ENCODE measurements at places on chromosomes 2 and 18. TPM values are rescaled to one million over a fixed set of nuclear protein-coding genes. Genes with fewer than 3 reads are reported as not detected.

GRCh38 chr2:210287301-210287700, 27.7 kb downstream of the MYL1 start:
- no peak for DNase-seq

- no peak for DNase-seq
Measured at GRCh38 chr2:102258386-102259074, 52.8 kb upstream of the IL1RL1 start.

- no peak for DNase-seq
Measured at GRCh38 chr2:36708041-36708741, 11.7 kb downstream of the VIT start.

DNA sequence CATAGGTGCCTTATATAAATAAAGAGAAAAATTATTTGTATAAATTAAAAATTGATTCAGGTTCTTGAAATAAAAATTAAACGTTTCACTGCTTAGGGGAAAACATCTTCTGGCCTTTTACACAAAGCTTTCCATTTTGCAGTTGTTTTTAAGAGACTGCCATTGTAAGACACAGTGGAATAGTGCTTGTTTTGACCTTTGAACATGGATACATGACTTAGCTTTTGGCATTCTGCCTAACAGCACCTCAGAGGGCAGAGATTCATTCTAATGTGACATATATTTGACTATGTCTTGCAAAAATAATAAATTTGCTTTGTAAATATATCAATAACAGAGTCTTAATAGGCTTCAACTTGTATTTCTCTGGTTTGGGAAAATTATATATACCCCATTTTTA, 142.1 kb downstream of the SLC4A10 start:
- no peak for DNase-seq

DNA sequence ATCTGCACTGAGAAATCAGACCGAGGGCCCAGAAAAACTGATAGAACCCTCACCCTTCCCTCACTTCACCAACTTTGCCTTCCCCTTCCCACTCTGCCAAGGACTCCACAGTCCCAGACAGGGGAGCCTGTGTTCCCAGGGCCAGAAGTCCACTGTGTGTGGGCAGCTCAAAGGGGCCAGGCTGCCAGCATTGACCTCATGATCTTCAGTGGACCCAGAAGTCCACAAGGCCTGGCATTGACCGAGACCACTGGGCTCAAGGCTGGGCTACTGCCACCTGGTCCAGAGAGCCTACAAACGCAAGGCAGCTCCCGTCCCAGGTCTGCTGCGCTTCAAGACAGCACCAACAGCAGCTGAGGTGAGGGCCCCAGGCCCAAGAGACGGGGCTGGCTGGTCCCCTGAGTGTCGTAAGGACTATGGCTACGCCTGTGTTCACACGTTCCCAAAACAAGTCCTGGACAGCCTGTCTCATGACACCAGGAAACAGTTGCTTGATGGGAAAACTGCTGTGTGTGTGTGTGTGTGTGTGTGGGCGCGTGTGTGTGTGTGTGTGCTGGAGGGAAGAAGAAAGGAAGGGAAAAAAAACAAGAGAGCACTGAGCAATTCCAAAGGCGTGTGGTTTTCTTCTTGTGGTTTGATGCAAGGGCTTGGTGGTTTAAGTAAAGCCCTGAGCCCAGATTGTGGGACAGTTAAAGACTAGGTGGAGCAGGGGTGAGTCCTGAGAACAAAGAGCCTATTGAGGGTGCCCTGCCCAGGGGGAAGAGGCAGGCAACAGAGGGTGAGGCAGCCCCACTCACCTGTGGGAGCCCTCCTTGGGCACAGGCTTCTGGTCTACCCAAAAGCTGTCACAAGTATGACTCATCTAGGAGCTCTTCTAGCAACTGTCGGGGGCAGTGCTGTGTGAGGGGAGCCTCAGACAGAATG, 46.6 kb upstream of the ZBTB7C start:
- DNase-seq: no peak

NEUROD1 gene
- not detected for total RNA-seq

CHST9 gene
- total RNA-seq: not detected
